Thyroid gland (tissue), 4 donors: ENCODE measurements at places on chromosomes 3 and 15.

DNA sequence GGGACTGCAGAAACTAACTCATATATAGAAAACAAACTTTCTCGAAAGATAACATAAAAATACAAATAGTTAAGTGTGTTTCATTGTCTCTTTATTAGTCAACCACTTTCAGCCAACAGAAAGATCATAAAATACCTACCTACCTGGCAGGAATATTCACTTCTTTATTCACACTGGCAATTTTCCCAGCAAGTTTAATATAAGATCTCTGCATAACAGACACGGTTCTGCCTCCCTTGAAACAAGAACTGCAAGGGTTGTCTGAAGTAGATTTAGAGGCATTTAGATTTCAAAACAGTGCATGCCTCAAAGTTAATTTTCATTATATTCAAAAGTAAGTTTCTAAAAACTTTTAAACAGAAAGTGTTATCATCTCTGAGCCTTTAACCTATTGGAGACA lies 7.1 kb downstream of the NPTN start:
- no peaks in the 10 kb centered on the region for H3K27me3 ChIP-seq
- no peak for DNase-seq
- H3K4me3 ChIP-seq: no peak overlapping the region

DNA sequence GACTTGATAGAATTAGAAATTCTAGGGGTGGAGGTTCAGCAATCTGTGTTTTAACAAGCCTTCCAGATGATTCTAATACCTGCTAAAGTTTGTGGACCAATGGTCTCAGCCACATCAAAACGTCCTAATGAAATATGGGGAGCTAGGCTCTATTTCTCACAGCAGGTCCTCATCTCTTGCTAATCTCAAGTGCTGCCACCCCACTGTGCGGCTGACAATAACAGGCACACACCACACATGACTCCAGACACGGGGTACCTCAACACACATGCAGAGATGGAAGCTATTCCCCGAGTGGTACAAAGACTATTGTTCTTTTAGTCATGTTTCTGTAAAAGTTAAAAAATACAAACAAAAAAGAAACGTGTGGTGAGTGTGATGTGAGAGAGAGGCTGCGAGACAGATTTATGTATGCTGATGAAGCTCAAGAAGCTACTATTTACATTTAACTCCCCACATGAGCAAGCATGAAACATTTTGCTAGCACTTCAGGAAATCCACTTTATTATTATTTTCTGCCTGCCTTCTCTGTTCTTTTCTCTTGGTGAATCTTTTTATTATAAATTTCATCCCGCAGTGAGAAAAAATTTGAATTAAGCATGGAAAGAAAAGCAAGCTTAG lies 405.6 kb downstream of the MAGI1 start:
- DNase-seq: no peak
- H3K27me3 ChIP-seq: no peaks in the 10 kb centered on the region
- H3K36me3 ChIP-seq: no peaks in the 10 kb centered on the region
- peaks cover 3% of the 10 kb centered on the region for H3K4me1 ChIP-seq
- H3K4me3 ChIP-seq: no peak overlapping the region

- H3K27me3 ChIP-seq: no peaks in the 10 kb centered on the region
- H3K27ac ChIP-seq: no peak overlapping the region
- DNase-seq: no peak
- no peaks in the 10 kb centered on the region for H3K4me1 ChIP-seq
These were observed 61.9 kb downstream of the BTLA start for GRCh38 chr3:112437146-112438022.

DNA sequence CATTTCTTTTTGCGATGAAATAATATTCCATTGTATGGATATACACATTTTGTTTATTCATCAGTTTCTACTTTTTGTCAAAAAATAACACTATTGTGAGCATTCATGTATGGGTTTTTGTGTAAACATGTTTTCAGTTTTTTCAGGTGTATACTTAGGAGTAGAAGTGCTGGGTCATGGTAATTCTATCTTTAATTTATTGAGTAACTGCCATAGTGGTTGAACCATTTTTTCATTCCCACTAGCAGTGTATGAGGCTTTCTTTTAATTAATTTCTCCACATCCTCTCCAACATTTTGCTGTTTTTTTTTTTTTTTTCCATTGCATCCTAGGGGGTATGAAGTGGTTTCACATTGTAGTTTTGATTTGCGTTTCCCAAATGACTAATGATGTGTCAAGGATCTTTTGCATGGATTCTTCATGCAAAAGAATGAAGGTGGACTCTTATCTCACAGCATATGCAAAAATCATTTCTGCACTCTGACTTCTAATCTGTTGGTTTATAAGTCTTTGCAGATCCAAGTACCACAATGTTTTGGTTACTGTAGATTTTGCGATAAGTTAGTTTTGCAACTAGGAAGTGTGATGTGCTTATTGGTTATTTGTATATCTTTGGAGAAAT lies 12.6 kb downstream of the ATP2C1 start:
- H3K27me3 ChIP-seq: no peaks in the 10 kb centered on the region
- no peak overlapping the region for H3K27ac ChIP-seq
- peaks cover 4% of the 10 kb centered on the region for H3K4me1 ChIP-seq
- DNase-seq: no peak
- no peaks in the 10 kb centered on the region for H3K36me3 ChIP-seq

DNA sequence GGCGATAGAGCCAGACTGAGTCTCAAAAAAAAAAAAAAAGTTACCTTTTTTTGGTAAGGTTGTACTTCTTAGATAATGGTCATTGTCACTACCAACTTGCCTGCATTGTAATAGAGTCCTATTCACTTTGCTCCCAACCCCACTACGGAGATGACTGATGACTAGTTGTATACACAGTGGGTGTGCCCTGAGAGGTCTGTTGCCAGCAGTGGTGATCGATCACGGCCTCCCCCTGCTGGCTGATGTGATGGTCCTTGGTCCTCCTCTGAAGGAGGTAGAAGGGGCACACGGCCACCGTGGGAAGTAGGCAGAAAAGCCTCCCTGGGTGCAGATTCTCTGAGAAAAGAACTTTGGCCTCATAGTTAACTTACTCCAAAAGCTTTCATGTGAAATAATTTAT lies 10.7 kb downstream of the GCNT3 start:
- DNase-seq: peak; percentile 17
- H3K27me3 ChIP-seq: no peaks in the 10 kb centered on the region
- no peak overlapping the region for H3K4me3 ChIP-seq
- peaks cover 5% of the 10 kb centered on the region for H3K4me1 ChIP-seq
- no peak overlapping the region for H3K27ac ChIP-seq
